ENCODE measurements at places on chromosomes 5 and 9.

- DNase-seq, result no peak
Measured at GRCh38 chr9:113580041-113580953, 116.8 kb downstream of the RGS3 start.

DNA sequence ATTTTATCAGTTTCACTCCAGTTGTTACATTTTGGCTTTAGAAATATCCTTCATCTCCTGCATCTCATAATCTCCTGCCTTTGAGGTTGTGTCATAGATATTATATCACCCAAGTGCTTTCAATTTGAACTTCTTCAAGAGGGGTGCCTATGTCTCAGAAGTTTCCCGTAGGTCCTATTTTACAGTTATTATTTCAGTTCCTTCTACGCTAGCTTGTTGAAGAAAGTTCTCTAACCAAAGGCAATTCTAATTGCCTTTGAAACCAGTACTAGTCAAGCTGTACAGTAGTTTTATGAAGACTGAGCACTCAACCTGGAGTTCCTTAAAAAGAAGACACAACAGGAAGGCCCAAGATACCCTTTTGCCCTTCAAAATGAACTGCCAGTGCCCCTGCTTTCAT lies 116.4 kb downstream of the ZCCHC7 start:
- no peak for DNase-seq

DNA sequence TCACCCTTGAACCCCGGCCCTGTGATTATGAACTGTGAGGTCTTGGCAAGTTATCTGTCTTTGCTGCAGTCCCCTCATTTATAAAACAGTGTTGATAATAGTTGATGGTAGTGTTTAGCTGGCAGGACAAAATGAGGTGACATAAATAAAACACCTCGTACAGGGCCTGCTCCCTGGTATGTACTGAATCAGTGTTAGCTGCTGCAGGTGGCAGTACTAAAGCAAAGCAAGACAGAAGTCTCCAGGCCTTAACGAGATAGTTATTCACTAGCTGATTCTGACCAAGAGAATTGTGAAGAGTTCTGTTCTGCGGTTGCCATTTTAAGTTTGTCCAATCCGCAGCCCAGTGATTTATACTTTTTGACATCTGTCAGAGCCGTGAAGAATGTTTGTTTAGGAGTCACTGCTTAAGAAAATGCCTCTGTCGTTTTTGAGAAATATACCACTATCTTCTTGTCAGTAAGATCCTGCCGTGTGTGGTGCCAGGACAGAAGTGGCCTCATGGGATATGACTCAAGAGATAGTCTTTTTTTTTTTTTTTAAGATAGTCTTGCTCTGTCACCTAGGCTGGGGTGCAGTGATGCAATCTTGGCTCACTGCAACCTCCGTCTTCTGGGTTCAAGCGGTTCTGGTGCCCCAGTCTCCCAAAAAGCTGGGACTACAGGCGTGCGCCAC lies 75.9 kb downstream of the KDM4C start:
- DNase-seq, result no peak

DNA sequence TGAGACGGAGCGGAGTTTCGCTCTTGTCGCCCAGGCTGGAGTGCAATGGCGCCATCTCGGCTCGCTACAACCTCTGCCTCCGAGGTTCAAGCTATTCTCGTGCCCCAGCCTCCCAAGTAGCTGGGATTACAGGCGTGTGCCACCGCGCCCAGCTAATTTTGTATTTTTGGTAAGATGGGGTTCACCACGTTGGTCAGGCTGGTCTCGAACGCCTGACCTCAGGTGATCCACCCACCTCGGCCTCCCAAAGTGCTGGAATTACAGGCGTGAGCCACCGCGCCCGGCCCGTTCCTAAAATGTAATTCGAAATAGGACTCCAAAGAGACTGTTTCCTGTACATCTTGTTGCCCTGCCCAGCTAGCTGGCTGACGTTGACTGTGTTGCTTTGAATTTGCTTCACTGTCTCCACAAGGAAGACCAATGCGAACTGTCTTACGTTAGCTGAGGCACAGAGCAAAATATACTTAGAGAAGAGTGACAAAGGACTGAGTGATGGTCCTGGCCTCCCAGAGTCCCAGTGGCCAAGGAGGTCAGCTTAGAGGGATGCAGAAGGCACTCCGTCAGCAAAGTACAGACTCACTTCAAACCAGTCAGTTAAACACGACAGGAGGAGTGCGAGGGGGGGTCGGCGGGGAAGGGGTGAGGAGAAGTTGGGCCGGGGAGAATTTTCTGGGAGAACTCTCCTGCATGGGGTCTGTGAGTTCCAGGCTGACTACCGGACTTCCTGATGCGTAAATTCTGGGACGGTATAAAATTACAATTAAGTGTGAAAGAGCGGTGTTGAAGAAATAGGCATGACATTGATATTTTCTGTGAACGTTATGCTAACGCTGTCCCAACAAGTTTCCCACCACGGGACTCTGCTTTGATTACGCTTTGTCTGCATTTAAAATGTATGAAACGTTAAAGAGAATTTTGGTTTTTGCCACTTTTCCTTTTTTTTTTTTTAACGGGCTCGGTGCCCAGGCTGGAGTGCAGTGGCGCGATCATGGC lies 6.8 kb upstream of the TRIM41 start:
- no peak for DNase-seq

DNA sequence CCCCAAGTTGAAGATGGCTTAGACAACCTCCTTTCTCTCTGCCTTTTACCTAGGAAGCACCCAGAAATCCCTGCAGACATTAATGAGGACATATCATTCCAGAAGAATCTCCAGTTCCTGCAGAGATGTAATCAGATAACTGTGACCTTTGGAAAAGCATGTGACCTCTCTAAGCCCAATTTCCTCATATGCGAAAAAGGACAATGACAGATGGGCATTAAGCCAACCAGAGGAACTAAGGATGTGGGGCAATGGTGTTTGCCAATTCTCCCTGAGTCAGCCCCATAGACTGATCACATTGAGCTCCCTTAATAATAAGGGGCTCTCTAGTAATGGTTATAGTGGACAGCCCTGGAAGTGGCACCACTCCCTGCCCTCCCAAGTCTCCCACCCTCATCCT lies 10.1 kb upstream of the FOXI1 start:
- peak; percentile 5 for DNase-seq

DNA sequence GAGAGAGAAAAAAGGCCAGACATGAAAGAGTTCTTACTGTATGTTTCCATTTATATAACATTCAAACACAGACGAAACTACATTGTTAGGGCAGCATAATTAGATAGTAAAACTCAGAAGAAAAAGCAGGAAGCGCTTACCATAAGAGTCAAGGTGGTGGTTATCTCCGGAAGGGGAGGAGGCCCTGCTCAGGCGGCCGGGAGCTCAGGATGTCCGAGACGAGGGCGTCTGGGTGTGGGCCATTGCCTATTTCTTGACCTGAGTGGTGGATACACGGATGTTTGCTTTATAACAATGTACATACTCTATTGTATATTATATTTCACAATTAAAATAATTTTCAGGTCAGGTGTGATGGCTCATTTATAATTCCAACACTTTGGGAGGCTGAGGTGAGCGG lies 80.9 kb upstream of the COL5A1 start:
- no peak for DNase-seq
